Fibroblast of skin of abdomen (primary cell): ENCODE measurements at places on chromosomes 7 and 10.

- DNase-seq = no peak
Observed at GRCh38 chr10:109178591-109178990, 744.7 kb downstream of the XPNPEP1 start.

DNA sequence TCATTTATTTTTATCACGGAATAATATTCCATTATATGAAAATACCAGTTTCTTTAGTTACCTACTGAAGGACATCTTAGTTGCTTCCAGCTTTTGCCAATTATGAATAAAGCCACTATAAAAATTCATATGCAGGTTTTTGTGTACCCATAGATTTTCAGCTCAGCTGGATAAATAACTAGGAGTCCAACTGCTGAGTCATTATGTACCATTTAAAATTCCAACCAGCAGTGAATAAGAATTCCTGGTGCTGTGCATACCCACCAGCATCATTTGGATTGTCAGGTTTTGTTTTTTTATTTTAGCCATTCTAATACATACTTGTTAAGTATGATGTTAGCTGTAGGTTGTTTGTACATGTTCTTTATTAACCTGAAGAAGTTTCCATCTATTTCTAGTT lies 14.5 kb downstream of the FAM24B start:
- DNase-seq = peak; percentile 45

DNA sequence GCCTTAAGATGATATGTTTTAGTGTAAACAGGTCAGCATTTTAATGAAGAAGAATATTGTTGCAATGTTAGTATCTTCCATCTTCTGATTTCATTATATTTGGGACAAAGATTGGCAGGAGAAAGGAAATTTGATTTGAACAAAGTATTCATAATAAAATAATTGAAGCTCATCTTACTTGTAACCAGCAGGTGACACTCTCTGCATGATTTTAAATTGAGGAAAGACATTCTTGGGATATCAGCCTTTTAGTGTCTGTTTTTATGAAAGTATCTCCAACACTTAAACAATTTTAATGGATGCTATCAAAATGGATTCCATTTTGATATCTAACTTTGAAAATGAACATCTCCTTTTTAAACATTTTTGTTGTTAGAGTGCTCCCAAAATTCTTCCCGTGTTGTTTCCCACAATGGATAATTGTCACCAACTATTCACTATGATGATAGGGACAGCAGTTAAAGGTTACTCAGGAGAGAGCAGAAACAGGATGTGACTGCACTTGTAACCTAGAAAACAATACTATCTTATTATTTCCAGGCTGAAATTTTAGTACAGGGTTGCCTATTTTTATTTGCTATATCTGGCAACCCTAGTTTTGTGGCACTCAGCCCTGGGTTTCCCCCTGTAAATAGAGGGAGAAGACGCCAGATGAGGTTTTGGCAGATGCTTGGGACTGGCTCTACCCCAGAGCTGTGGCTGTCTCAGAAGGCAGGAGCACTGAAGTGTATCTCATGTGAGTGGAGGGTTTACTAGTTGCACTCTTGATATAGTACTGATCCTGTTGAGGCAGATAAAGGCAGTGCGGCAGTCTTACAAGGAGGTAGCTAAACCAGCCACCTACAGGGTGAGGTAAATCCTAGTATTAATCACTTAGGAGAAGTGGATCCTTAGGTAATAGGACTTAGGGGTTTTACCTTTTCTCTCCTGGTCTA lies 31.0 kb upstream of the ABCB4 start:
- DNase-seq = peak; percentile 26

DNA sequence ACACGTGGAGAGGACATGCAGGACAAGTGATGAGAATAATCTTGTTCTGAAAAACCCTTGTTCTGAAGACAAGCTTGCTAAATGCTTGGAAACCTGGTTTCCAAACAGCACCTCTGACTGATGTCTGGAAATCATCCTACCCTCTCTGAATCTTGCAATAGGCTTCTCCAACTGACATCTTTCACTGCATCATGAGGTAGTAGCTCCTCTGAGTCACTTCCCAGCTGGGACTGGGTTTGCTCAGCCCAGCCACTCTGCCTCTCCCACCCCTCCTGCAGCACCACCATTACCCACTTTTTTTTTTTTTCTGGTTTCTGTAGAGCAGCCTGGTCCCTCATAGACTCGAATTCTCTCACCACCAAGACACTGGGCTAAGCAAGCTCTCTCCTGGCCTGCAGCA lies 919.8 kb downstream of the GRID1 start:
- no peak for DNase-seq

GRCh38 chr10:52864201-52865106 lies 91.9 kb upstream of the MBL2 start:
- DNase-seq = peak; percentile 97

GRCh38 chr7:150845421-150845861 lies 6.9 kb upstream of the AOC1 start:
- DNase-seq = peak; percentile 2

DNA sequence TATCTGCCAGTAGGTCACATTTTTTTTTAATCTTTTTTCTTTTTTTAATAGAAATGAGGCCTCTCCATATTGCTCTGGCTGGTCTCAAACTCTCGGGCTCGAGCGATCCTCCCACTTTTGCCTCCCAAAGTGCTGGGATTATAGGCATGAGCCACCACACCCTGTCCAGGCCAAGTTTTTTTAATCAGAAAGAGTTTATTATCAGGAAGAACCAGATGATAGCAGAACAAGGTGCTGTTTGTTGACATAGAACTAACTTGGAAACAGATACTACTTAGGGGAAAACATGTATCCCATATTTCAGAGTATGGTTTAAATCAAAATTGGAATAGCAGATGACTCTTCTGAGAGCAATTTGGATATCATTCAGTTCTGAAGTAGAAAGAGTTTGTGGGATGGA lies 118.6 kb downstream of the NRF1 start:
- DNase-seq = no peak

DNA sequence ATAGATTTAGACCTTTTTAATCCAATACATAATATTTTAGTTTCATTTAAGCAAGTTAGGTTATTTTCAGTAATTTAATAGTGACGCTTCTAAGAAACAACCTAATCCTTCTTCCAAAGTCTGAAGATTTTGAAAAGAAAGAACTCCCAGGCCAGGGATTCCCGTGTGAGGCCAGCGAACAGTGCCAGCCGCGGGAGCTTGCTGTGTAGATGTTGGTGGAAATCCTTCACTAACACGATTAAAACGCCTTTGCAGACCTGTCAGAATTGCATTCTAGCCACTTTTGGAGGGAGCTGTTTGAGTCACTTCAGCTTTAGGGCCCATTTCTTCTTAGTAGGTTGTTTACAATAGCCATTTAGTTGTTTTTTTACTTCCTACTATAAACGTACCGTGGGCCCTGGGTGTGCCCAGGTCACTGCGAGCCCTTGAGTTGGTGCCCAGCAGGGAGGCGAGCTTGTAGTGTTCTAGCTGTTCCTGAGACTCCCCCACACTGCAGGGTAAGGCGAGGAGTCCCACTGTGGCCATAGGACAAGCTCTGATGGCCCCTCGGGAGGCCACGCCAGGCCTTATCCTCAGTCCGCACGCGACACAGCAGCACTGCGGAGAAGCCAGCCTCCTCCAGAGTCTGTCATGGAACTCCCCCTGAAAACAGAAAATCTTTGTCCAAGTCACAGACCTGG lies 32.3 kb downstream of the PPP2R2D start:
- DNase-seq = no peak

DNA sequence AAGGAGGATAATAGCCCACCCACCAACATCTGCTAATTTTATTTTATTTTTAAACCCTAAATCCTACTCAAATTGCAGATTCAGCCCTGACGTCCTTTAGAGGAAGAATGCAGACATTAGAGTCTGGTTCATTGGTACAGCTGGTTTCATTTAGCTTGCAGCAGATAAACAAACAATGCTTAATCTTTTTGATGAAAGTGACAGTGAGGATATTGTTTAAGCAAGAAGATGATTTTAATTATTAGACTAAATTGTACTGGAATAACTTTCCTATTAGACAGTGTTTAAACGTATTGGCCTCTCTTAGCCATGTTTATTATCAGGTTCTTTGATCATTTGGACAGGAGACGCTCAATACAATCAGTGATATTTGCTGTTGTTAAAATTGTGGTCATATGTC lies 164.8 kb downstream of the CDK14 start:
- peak; percentile 45 for DNase-seq

DNA sequence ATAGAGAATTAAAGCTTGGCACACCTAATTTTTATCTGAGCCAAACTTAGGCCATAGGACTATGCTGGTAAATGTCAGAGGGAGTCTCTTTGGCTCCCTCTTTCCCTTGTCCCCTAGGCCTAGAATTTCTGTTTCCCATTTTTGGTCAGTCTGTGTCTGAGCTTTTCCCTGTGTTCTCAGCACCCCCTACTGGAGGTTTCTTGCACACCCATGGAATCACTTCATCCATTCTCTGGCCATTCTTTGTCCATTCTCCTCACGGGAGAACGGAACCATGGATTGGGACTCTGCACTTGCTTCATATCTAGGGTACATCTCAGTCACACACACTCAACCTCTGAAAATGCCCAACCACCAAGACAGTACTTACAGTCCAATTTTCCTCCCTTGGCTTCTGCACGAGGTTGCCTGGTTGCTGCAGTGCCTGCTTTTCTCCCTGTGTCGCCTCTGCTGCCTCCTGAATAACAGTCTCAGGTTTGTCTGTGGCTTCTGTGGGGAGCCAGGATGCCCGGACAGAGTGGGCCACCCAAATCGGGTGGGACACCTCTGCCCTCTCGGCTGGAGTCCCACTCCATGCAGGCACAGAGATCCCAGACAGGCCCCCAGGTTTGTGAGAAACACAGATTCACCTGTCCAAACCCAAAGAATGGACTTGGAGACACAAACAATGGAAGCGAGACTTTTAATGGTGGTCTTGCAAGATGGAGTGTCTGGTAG lies 35.1 kb upstream of the DNAH11 start:
- peak; percentile 17 for DNase-seq

- DNase-seq = no peak
Observed at GRCh38 chr7:55342216-55342871, 22.8 kb upstream of the LANCL2 start.
